ENCODE measurements at places on chromosomes 2 and 18. TPM values are rescaled to one million over a fixed set of nuclear protein-coding genes. Genes with fewer than 3 reads are reported as not detected.

Gene RUFY4
- total RNA-seq: 0.17 TPM

Gene SLC19A3
- total RNA-seq: 87.4 TPM

Gene CCL20
- 1.0 TPM for total RNA-seq

Gene MDH1B
- total RNA-seq: 2.4 TPM

Gene MERTK
- total RNA-seq: 20.4 TPM

Gene PTPRN
- total RNA-seq: 0.60 TPM

Gene HOXD13
- not detected for total RNA-seq

Gene CEP76
- total RNA-seq: 3.7 TPM

Gene UGT1A3
- 0.86 TPM for total RNA-seq

Gene MARCHF7
- 57.1 TPM for total RNA-seq

Gene TFPI
- 45.6 TPM for total RNA-seq

Gene REG3G
- 0.66 TPM for total RNA-seq

Gene MYCN
- total RNA-seq: 1.4 TPM

Gene FTCDNL1
- 3.1 TPM for total RNA-seq

Gene GREB1
- 12.5 TPM for total RNA-seq

Gene ANKRD23
- 6.9 TPM for total RNA-seq

Gene VPS4B
- total RNA-seq: 80.5 TPM

Gene IHH
- total RNA-seq: 12.8 TPM

Gene GTF3C2
- total RNA-seq: 49.5 TPM

Gene SCN3A
- 0.43 TPM for total RNA-seq

Gene VIT
- 1.5 TPM for total RNA-seq

Gene ZBTB7C
- 24.1 TPM for total RNA-seq

Gene USP14
- 38.5 TPM for total RNA-seq

Gene SLC8A1
- 82.9 TPM for total RNA-seq

Gene SP9
- not detected for total RNA-seq

Gene CHRND
- not detected for total RNA-seq

Gene CHRNG
- total RNA-seq: not detected

Gene KLHL29
- 22.3 TPM for total RNA-seq

Gene GALNT14
- total RNA-seq: 7.6 TPM

Gene LYG2
- total RNA-seq: not detected

Gene GPC1
- total RNA-seq: 65.7 TPM

Gene KCNF1
- 0.63 TPM for total RNA-seq

Gene GPR45
- not detected for total RNA-seq

Gene PSMD1
- total RNA-seq: 55.6 TPM

Gene XDH
- total RNA-seq: 4.6 TPM

Gene MRO
- total RNA-seq: 0.75 TPM

Gene CDCA7
- 0.86 TPM for total RNA-seq

Measured in mucosa of gallbladder (tissue), 1 donor.